ENCODE measurements at places on chromosomes 1 and 21. TPM values are rescaled to one million over a fixed set of nuclear protein-coding genes. Genes with fewer than 3 reads are reported as not detected.

Gene CHAF1B
- 1.7 TPM for total RNA-seq

Gene PTPN22
- total RNA-seq = 7.4 TPM

Gene FGR
- total RNA-seq = 18.4 TPM

Gene SYT11
- 20.9 TPM for total RNA-seq

Gene CYYR1
- 12.3 TPM for total RNA-seq

Gene TFF2
- total RNA-seq = not detected

Gene ZNF695
- 0.49 TPM for total RNA-seq

Gene NTNG1
- 6.6 TPM for total RNA-seq

Gene UBE2U
- total RNA-seq = not detected

Data from vagina (tissue), 2 donors.